ENCODE measurements at places on chromosomes 3 and 15.

GRCh38 chr15:50055332-50055731 lies 63.7 kb downstream of the ATP8B4 start:
- DNase-seq, result no peak

DNA sequence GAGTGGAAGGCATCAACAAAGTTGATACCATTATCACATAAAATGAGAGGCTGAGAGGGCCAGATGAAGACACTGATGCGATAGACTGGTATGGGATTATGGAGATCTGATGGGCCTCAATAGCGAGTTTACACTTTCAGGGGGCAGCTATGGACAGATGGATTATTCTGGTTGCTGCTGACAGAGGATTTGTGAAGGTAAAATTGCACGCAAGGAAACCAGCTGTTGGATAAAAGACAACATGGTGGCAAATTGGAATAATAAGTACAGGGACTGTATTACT lies 203.9 kb downstream of the MBNL1 start:
- DNase-seq, result no peak

DNA sequence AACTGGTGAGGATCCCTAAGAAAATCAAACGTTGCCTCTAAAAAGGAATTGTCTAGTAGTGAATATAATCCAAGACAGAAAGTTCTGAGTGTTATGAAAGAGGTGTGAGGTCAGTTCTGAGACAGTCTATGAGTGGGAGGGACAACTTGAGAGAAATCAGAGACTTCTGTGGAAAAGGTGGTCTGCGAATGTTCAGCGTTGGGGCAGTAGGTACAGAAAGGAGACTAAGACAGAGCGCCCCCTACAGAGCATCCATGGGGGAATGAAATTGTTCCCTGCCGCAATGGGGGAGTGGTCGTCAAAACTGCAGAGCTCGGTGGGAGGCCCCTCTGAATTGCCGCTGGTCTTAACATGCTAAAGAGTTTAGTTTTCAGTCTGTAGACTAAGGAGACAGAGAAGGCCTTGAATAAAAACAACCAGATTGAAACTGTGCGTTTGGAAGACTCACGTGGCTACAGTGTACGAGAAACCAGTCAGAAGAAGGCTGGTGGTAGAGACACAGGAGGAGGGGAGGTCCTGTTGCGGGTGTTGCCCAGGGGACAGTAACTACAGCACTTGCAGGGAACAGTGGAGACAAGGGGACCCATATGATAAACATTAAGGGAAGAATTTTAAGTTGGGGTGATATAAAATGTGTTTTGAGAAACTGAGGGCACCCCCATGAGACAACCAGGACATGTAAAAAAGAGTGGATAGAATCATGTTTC lies 6.9 kb downstream of the TNIK start:
- no peak for DNase-seq

GRCh38 chr3:194632809-194633348 lies 340 bp downstream of the TMEM44 start:
- DNase-seq, result peak; percentile 80

- no peak for DNase-seq
Observed at GRCh38 chr3:132592216-132592615, 4.9 kb upstream of the ACKR4 start.

GRCh38 chr3:25783661-25784512 lies 644 bp upstream of the NGLY1 start:
- peak; percentile 89 for DNase-seq

DNA sequence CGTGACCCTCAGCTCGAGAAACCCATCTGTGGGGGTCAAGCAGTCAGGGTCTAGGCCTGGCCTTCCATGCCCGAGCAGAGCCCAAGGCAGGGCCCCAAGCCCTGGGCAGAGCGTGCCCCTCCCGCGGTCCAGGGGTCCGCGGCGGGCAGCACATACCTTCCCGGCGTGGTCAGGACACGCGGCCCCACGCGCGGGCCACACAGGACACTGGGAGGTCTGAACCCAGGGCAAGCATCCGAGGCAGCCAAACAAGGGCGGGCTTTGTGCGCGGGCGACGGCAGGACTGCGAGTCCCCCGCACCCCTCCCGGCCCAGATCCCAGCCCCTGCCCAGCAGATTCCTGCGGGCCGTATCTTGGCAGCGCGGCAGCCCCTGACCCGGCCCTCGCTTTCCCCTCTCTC lies 61.6 kb upstream of the ACAN start:
- no peak for DNase-seq

GRCh38 chr3:190038050-190038933 lies 82.4 kb downstream of the P3H2 start:
- DNase-seq, result no peak

- no peak for DNase-seq
Observed at GRCh38 chr15:59304807-59305206, 67.9 kb downstream of the MYO1E start.

- DNase-seq, result no peak
Observed at GRCh38 chr3:69410301-69410700, 24.4 kb upstream of the FRMD4B start.

DNA sequence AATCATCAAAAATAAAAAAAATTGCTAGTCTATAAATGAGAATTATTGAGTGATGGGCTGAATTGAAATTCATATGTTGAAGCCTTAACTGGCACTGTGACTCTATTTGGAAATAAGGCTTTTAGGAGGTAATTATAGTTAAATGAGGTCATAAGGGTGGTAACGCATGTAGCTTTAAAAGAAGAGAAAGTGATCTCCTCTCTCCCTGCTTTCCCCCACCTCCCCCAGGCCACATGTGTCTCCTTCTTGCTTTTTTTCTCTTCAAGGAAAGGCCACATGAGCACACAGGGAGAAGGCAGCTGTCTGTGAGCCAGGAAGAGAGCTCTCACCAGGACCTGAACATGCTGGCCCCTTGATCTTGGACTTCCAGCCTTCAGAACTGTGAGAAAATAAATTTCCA lies 48.2 kb upstream of the ARPP19 start:
- DNase-seq, result no peak

DNA sequence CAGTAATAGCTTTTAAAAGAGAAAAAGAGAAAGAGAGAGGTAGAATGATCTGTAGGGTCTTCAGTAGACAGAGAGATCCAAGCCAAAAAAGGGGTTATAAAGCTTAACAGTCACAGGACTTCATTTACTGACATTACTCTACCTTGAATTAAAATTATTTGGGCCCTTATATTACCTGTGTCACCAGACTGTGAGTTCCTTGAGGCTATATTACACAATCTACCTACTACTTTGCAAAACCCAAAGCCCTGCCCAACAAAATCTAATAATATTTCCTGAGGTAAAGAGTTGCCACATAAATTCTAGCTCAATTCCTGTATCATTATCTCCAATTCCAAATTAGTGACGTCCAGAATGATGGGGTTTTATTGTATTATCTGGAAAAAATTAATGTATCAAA lies 1.9 kb downstream of the UBR1 start:
- no peak for DNase-seq

- peak; percentile 71 for DNase-seq
Observed at GRCh38 chr3:24237971-24238706, 256.5 kb downstream of the THRB start.

- no peak for DNase-seq
Observed at GRCh38 chr15:40823572-40824343, 4.8 kb downstream of the PPP1R14D start.

GRCh38 chr15:80758130-80758745 lies 20.9 kb upstream of the CEMIP start:
- no peak for DNase-seq

DNA sequence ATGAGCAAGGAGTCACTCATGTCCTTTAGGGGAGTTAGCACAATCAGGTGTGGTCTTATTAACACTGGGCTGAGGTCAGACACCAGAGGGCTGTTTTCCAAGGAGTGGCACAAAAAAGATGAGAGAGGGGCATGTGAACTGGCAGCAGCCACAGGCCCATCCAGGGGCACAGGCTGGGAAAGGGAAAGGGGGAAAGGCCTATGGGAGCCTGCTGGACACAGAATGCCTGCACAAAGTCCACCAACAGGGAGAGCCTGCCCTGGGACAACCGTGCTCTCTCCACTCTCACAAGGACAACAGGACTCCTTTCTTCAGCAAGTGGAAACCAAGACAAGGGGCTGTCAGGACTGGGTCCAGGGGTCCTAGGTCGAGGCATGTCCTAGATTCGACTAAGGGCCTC lies 109.6 kb downstream of the ADCY5 start:
- peak; percentile 57 for DNase-seq

DNA sequence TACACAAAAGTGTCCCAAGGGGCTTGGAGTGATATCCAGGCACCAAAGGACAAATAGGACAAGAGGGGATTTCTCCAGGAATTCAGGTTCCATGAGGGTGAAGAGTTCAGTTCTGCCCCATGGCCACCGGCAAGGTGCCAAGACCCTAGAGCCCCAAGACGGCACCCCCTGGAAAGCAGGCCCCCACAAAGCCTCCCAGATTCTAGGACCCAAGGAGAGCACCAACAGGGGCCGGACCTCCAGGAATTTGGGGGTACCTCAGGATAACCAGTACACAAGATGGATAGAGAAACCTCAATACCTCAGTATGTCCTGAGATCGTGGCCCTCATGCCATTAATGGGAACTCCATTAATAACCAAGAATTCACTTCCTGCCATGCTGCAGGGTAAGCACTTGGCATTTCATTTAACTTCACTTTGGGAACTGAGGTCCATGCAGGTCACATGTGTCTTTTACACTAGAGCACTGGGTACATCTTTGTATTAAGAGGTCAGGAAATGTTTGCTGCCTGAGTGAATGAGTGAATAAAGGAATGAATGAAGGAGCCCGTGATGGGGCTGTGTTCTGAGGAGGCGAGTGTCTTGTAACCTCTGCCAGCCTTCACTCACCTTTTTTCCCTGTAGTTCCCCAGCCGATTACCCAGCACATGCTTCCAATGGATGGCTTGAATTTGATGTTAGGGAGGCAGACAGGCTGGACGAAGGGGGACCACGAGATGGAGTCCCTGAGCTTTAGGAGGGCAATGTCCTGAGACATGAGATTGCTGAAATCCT lies 15.5 kb upstream of the PRSS50 start:
- DNase-seq, result peak; percentile 36

DNA sequence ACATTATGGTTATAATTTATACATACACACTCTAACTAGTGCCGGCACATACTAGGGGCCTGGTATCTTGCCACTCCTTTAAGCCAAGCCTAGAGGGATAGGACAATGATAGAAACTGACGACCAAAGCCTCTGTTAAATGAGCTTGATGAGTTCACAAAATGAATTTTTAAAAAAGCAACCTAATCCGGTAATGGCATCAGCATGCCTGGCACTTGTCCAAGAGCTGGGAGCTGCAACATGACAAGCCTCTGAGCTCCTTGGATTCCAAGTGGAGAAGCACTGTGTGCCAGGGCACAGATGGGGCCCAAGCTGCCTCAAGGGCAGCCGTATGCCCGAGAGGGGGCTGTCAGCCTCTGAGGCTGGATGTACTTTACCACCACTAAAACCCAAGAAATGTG lies 9.7 kb downstream of the ETV5 start:
- no peak for DNase-seq

All from left forelimb (tissue), 1 donor.